ENCODE measurements at places on chromosomes 4 and X. TPM values are rescaled to one million over a fixed set of nuclear protein-coding genes. Genes with fewer than 3 reads are reported as not detected.

- no peak for DNase-seq
Measured at GRCh38 chr4:119715490-119716445, 87.2 kb upstream of the PDE5A start.

DNA sequence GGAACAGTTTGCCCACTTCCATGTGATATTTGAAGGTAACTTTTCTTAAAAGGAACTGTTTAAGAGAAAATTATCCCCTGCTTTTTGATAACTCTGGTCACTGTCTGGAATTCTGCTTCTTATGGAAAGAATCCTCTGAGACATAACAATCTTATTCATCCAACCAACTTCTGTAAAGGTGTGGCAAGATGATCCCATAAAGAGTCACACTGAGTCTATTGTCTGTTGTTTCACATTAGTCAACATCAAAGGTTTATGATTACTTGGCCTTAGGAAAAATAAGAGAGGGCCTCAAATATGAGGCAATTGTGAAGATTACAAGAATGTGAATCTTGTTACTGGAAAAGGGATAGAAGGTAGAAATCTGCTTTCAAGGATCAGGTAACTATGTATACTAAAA, 88.0 kb upstream of the MAGEB18 start:
- no peak for DNase-seq

The WDR19 gene
- 116 TPM for polyA plus RNA-seq

The HPF1 gene
- polyA plus RNA-seq = 47.5 TPM

The POF1B gene
- polyA plus RNA-seq = 0.91 TPM

- no peak for DNase-seq
Measured at GRCh38 chrX:8067754-8068462, 103.2 kb downstream of the VCX2 start.

The TMPRSS11F gene
- polyA plus RNA-seq = 0.12 TPM

DNA sequence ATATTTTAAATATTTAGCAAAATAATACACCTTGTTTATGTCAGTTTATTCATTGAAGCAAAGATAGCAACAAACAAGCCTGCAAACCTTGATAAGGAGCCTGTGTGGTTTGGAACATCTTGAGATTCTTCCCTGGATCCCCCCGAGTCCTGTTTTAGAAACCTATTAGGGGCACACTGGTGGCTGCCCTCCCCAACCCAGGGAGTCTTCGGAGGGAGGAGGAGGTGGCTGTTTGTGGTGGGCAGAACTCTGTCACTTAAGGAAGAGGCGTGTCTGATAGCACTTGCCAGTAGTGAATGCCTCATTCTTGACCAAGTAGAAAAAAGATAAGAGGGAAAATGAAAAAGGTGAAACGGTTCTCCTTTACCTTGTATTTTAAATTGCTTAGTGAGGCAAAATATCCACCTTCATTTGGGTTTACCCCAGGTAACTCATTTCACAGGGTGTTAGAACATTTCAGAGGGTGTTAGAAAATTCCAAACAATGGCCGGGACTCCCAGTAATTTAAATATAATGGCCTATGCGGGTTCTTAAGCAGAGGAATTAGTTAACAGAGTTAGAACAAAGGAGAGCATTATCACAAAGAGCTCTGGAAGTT, 10.4 kb downstream of the KIT start:
- no peak for DNase-seq

DNA sequence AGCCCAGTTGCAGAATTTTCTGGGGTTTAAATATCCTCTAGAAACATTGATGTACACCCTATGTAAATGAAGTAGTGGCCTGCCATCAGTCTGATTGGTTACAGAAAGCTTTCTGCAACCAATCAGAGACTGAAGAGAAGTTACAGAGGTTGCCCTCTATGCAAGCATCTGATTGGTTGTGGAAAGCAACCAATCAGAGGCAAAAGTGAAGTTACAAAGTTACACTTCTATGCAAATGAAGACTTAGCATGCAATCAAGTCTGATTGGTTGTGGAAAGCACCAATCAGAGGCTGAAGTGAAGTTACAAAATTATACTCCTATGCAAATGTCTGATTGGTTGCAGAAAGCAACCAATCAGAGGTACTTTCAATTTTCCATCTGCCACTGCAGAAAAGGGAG, 51.9 kb upstream of the USP9X start:
- DNase-seq = no peak
